Cardiac ventricle fibroblast (primary cell): ENCODE measurements at places on chromosomes 7 and 10. TPM values are rescaled to one million over a fixed set of nuclear protein-coding genes. Genes with fewer than 3 reads are reported as not detected.

Gene HOXA4
- not detected in 2 replicates for total RNA-seq

Gene TCF7L2
- 7.6 and 9.2 TPM in 2 replicates for total RNA-seq

Gene ADAM12
- 18.3 and 31.8 TPM in 2 replicates for total RNA-seq

Gene SPOCK2
- total RNA-seq, result 1.4 TPM in 2 replicates

Gene CYP2C19
- not detected in 2 replicates for total RNA-seq

Gene CYP2E1
- 0.64 and 2.2 TPM in 2 replicates for total RNA-seq

Gene TYW1
- total RNA-seq, result 7.8 and 25.6 TPM in 2 replicates

Gene TAS2R4
- 0.12 and 0.29 TPM in 2 replicates for total RNA-seq

Gene CALY
- total RNA-seq, result not detected in 2 replicates

Gene LRIT1
- not detected in 2 replicates for total RNA-seq

Gene MRPS24
- total RNA-seq, result 100 and 104 TPM in 2 replicates

Gene ABCA13
- not detected in 2 replicates for total RNA-seq

Gene NEUROG3
- total RNA-seq, result not detected in 2 replicates

Gene STAG3
- 0.87 and 2.6 TPM in 2 replicates for total RNA-seq

Gene LEP
- not detected in 2 replicates for total RNA-seq

Gene RBM20
- total RNA-seq, result not detected in 2 replicates

Gene CNOT4
- total RNA-seq, result 12.0 and 13.7 TPM in 2 replicates

Gene SRRM3
- total RNA-seq, result 6.8 and 7.9 TPM in 2 replicates

Gene SPDYE5
- not detected in 2 replicates for total RNA-seq

Gene CC2D2B
- total RNA-seq, result not detected in 2 replicates

Gene DNAJC12
- 6.7 and 8.3 TPM in 2 replicates for total RNA-seq

Gene PSMC2
- 123 and 146 TPM in 2 replicates for total RNA-seq

Gene ANKRD30A
- total RNA-seq, result not detected in 2 replicates

Gene MBL2
- total RNA-seq, result not detected in 2 replicates

Gene FAM25G
- total RNA-seq, result not detected in 2 replicates

Gene PLXDC2
- 7.5 and 10.0 TPM in 2 replicates for total RNA-seq

Gene SLC26A3
- total RNA-seq, result not detected in 2 replicates

Gene ABCC2
- total RNA-seq, result 1.4 and 1.8 TPM in 2 replicates

Gene APBB1IP
- total RNA-seq, result 7.2 and 8.4 TPM in 2 replicates

Gene SIRT1
- 8.5 and 13.3 TPM in 2 replicates for total RNA-seq

Gene EPO
- not detected in 2 replicates for total RNA-seq

Gene ARHGEF5
- 2.2 and 2.8 TPM in 2 replicates for total RNA-seq

Gene MAT1A
- total RNA-seq, result not detected in 2 replicates

Gene CALD1
- 165 and 185 TPM in 2 replicates for total RNA-seq

Gene TIAL1
- total RNA-seq, result 44.7 and 49.4 TPM in 2 replicates

Gene FAM241B
- total RNA-seq, result not detected in 2 replicates

Gene TMEM270
- total RNA-seq, result not detected in 2 replicates
